SK-N-DZ (cell line): ENCODE measurements at places on chromosomes 5 and 9.
A peak's percentile ranks its signal among the peaks of the same experiment; 100 is the strongest.

GRCh38 chr9:37978983-37979382, 75.1 kb upstream of the SLC25A51 start:
- peak; percentile 72 for DNase-seq

- no peak for DNase-seq
Observed at GRCh38 chr9:91036356-91036755, 234.7 kb downstream of the SYK start.

DNA sequence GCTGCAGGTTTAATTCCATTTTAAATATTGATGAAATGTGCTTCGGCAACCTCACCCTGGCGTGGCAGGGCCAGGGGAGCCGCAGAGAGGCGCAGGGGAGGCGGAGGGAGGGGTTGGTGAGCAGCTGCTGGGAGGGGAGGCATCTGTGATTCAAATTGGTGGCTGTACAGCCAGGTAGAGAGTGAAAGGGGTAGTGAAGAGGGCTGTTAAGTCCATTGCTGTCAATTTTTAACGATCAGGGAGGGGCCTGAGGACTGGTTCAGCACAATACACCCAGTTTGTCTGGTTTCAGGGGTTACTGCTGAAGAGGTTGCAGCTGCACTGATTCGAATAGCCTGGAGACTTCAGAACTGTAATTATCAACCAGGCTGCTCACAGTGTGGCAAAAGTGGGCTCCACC, 31.3 kb downstream of the LHX6 start:
- no peak for DNase-seq

DNA sequence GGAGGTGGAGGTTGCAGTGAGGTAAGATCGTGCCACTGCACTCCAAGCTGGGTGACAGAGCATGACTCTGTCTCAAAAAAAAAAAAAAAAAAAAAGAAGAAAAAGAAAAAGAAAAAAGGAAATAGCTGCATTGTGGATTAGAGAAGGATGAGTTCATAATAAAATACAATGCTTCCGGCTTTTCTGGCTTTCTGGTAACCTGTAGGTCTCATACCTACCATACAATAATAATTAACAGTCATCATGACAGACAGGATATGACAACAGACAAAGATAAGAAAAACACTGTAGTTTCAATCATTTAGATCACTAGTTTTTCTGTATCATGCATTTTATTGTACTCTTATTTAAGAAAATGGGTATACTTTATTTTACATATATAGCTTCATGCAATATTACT, 40.7 kb upstream of the TRPM3 start:
- no peak for DNase-seq

DNA sequence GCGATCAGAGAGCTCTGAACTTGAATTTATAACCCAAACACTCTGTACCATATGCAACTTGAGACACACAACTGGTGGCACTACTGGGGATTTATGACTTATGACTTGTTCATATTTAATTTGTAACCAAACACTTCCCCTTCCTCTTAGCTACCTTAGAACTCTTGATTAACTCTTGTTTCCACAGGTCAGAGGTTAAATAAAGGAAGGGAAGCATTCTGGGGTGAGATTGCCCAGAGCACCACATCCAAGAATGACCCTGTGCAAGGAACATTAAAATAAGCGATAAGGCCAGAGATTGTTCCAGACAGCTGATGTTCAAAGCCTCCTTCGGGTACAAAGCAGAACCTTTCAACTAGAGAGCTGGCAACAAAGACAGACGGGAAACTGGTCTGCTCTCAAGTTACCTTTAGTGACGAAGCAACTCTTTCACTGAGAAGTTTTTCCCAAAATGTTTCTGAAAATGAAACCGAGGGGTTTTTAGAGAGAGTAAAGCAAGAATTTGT, 242.6 kb downstream of the DENND1A start:
- peak; percentile 38 for DNase-seq

DNA sequence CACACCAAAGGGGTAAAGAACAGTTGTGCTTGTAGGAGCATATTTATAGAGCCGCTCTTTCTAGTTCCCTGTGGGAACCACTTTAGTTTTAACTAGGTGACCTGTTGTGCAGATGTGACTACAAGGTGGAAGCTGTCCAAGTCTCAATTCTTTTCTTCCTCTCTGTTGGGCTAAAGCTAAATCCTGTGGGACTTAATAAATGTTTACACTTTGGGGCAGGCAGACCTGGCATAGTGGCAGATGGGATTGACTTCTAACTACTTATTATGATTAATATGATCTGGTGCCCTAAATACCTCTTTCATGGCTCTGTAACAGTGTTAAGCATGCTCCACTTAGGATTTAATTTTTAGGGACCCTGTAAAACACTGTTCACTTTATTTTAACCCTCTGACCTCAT, 265.3 kb downstream of the KCTD16 start:
- DNase-seq = no peak

- DNase-seq = no peak
Observed at GRCh38 chr9:110351009-110351467, 13.4 kb upstream of the TXNDC8 start.

DNA sequence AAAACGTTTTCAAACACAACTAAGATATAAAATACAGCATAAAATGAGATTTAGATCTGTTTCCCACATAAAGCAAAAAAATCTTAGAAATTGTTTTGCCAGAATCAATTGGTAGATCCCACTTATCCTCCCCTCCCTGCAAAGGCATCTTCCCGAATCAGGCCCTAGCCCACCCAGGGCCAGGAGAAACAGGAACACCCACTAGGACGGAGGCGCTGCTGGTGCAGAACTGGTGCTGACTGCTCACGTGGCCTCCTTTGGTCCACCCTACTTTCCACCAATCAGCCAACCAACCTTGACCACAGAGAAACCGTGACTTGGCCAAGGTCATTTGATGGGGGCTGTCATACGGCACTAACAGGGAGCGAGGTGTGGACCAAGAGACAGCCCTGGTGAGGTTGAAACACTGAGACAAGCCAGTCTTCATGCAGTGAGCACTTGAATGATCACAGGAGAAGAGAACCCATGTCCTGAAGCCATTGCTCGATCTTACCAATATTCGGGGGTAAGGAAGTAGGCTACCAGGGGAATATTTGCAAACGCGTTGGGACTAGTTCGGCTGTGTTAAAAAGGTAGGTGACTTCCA, 5.2 kb downstream of the SURF2 start:
- DNase-seq = no peak

- peak; percentile 70 for DNase-seq
Observed at GRCh38 chr5:171205375-171205774, 103.7 kb upstream of the TLX3 start.

DNA sequence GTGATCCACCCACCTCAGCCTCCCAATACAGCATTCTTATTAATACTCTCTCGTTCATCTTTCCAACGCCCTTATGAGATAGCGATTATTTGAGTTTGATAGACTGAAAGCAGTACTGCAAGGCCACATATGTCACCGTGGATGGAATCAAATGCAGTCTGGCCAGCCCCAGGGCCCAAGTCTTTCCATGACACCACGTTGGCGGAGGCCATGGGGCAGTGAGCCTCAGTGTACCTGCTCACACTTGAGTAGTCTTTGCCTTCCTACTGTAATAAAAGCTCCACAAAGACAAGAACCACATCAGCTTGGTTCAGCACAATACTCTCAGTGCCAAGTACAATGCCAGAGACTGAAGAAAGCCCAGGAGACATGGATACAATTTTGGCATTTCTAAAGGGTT, 88.5 kb downstream of the TTLL11 start:
- no peak for DNase-seq

GRCh38 chr5:109231331-109231730, 178.4 kb downstream of the PJA2 start:
- no peak for DNase-seq

DNA sequence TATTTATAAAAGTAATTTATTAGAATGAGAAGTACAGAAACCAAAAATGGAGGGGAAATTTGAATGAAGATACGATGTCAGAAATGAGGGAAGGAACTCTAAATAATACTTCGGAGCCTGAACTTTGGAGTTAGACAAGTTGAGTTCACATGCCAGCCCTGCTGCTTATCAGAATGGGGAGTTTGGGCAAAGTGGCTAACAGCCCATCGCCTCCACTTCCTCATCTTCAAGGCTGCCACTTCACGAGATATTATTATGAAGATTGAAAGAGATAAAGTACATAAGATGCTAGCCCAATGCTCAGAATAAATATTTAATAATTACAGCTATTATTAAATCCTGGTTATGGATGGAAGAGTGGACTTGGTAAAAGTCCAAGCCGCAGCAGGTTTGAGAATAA, 56.2 kb upstream of the ABCA1 start:
- DNase-seq = no peak
